Activated T-cell treated with anti-CD3 and anti-CD28 coated beads, Interleukin-2, amount 50 U/mL, for 1 hour (primary cell): ENCODE measurements at places on chromosomes 16 and 17.
A peak's percentile ranks its signal among the peaks of the same experiment; 100 is the strongest.

DNA sequence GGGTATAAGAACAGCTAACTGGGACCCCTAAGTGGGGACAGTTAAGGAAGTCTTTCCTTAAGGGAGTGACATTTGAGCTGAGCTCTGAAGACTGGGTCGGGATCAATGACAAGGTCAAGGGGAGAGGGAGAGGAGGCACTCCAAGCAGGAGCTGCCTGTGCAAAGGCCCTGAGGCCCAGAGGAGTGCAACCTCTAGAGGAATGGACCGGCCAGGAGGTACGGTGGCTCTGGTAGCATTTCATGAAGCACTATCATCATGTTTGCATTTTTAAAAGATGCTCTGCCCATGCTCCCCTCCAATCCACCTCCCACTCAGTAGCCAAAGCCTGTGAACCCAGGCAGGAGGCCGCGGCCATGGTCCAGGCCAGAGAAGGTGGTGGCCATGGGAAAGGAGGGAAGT lies 27.4 kb downstream of the RBFOX3 start:
- DNase-seq = no peak

DNA sequence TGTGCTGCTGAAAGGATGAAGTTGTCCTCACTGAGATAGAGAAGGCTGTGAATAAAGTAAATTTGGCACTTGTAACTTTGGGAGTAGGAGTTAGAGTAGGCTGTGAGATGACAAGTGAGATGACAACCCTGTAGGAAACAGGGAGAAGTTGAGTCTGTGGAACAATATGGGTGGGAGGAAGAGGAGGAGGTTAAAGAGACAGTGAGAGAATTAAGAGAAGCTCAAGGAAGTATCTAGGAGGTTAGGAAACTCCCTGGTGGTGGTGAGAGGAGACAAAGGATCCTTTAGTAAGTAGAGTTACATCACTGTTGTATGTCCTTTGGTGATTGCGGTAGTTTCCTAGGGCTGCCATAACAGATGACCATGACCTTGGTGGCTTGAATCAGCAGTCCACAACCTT lies 10.7 kb upstream of the HSD17B2 start:
- no peak for DNase-seq

DNA sequence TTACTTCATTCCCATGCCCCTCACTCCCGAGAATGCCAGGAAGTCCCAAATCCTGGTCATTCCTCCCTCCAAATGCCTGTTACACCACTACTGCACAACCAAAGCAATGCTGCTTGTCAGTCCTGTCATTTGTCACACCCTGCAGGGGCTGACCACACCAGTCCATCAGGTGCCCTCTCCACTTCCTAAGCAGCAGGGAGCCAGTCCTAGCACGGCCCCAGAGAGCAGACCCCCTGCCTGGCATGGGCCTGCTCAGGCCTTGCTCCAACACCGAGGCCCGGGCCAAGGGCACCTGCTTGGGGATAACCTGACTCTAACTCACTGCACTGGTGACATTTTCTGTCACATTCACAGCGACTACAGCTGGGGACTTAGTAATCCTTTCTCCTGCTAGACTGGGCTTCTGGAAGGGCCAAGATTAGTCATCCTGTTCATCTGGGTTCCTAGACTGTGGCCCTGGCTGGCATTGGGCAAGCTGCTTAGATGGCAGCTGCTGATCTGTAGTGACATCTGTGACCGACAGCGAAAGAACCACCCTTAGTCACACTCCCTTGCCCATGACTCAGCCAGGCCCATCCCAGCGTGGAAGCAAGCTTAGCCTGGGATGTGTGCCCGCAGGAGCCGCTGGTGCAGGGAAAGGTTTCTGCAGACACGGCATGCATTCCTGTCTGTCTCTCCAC lies 5.4 kb downstream of the ALYREF start:
- DNase-seq = no peak

- DNase-seq = peak; percentile 69
Measured at GRCh38 chr16:74601126-74601871, 5.6 kb downstream of the GLG1 start.

GRCh38 chr17:42803074-42803883 lies 4.6 kb downstream of the CNTD1 start:
- no peak for DNase-seq

GRCh38 chr17:14294876-14295275 lies 6.0 kb upstream of the HS3ST3B1 start:
- DNase-seq = no peak

GRCh38 chr16:56700195-56700594 lies 17.9 kb downstream of the MT1X start:
- no peak for DNase-seq

DNA sequence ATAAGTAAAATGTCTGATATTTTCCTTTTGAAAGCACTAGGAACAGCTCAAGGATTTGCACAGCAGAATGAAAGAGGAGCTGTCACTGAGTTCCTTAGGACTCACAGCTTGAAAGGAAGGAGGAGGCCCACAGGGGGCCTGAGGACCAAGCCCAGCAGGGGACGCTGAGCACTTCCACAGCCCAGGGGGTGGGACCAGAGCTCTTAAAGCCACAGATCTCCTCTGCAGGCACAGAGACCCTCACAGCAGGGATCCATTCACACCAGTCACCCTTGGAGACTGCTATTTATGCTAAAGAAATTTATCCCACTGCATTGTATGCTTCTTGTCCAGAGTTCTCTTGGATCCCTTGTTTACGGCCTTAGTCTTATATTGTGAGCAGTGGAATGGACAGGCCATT lies 253.3 kb downstream of the STX8 start:
- DNase-seq = no peak

DNA sequence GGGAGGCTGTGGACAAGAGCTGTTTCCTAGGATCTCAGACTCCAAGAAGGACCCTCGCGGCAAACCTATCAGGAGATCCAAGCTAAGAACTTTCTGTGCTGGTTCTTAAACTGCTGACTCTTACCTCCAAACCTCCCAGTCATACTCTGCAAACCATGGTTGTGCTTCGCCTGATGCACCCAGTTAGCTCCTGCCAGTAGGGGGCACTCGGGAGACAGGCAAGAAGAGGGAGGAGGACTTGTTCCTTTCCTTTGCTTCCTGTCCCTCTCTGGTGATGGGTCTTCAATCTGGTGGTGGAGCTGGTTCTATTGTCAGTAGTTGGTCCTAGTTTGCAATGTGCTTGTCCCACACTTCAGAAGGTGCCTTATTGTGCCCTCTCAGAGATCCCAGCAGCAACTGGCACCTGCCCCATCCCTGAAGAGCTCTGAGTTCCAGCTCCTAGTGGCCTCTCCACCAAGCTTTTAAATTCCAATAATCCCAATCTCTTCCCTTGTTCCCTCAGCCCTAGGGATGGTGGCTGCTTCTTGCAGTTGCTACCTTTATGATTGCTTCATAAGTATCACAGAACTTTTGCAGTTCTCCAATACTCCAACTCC lies 113.5 kb upstream of the RPL38 start:
- DNase-seq = no peak

- DNase-seq = no peak
Measured at GRCh38 chr17:60473788-60474187, 51.5 kb downstream of the CHCT1 start.

GRCh38 chr16:27781981-27782880 lies 232.3 kb downstream of the KATNIP start:
- DNase-seq = no peak

GRCh38 chr17:34389126-34389750 lies 26.2 kb upstream of the CCL1 start:
- no peak for DNase-seq

GRCh38 chr16:86219655-86220445 lies 290.5 kb upstream of the FOXF1 start:
- no peak for DNase-seq

- no peak for DNase-seq
Measured at GRCh38 chr16:10870808-10871156, 6.2 kb upstream of the CIITA start.

GRCh38 chr16:80580109-80580832 lies 39.5 kb downstream of the DYNLRB2 start:
- peak; percentile 49 for DNase-seq

GRCh38 chr17:41870627-41871026 lies 5.4 kb upstream of the KLHL11 start:
- DNase-seq = no peak
